Fibroblast of skin of right quadriceps (primary cell): ENCODE measurements at places on chromosomes 5 and 9.

DNA sequence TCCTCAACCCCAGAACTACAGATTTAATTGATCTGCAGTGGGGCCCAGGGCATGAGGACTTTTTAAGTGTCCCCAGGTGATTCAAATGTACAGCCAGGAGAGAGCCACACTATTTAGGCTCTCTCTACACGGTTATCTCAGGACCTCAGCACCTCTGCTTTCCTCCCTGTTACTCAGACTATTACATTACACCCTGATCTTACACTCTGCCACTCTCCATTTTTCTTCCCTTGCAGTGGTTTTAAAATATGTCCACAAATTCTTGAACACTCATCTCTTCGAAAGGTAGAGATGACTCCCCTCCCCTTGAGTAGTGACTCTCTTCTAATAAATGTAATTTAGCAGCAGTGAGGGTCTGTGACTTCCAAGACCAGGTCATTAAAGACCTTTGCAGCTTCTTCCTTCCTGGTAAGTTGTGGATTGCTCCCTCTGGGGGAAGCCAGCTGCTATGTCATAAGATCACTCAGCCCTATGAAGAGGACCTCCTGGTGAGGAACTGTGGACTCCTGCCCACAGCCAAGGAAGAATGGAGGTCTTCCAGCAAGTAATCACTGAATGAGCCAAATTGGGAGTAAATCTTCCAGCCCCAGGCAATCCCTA lies 87.5 kb upstream of the SSBP2 start:
- peak; percentile 43 for DNase-seq

GRCh38 chr5:93588352-93589151 lies 5.5 kb downstream of the NR2F1 start:
- no peak for DNase-seq

DNA sequence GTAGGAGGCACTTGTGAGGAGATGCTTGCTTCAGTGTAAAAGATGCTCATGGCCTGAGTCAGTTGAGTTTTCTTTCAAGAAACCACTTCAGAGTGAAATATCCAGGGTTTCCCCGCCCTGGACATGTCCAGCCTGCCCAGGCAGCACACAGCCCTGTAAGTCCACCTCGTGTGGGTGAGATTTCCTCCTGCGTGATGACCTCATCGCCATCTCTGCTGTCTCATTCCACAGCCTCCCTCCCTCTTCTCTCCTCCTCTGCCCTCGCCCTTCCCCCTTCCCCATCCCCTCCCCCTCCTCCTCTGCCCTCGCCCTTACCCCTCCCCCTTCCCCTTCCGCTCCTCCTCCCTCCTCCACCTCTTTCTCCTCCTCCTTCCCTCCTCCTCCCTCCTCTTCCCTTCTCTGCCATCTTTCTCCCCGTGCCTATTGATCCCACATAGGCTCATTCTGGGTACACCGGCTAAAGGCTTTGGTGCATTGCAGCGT lies 34.0 kb upstream of the NCS1 start:
- peak; percentile 86 for DNase-seq

DNA sequence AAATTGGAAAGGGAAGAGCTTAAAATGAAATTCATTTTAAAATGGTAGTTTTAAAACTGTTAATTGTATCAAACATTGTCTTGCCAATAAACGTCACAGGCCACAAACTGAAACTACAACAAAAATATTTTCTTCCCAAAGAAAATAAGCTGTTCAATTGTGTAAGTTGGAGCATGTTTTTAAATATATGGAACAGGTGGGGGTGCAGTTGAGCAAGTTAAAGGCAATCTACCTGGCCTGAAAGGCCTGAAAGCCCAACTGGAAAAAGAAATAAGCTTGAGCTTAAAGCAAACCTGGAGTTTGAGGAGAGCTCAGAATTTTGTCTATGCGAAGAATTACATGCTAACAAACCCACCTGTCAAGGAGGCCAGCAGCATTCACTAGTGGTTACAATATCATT lies 439.5 kb downstream of the ACTL7B start:
- no peak for DNase-seq

GRCh38 chr5:19802686-19803085 lies 185.3 kb downstream of the CDH18 start:
- DNase-seq, result no peak

GRCh38 chr9:110141227-110141793 lies 66.6 kb downstream of the C9orf152 start:
- DNase-seq, result peak; percentile 100

DNA sequence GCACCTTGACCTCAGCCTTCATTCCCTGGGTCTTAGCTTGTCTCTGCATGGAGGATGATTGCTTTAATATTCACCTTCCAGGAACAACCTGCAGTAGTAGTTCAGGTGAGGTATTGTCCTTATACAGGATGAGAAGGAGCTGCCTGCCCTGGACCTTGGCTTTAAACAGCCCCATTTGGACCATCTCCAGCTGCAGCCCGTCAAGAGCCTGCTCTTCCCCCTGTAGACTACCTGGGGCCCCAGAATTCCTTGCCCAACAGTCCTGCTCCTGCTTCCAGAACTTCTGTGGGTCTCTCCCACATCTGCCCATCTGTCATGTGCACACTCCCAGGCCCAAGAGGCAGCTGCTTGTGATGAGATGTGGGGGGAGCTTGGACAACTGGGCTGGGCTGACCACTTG lies 12.2 kb upstream of the OTP start:
- DNase-seq, result no peak

- no peak for DNase-seq
Measured at GRCh38 chr5:170576602-170577535, 73.0 kb downstream of the KCNIP1 start.

- DNase-seq, result peak; percentile 87
Measured at GRCh38 chr9:90007516-90008440, 403.0 kb downstream of the GADD45G start.

- DNase-seq, result no peak
Measured at GRCh38 chr9:135038826-135039225, 48.6 kb upstream of the OLFM1 start.

DNA sequence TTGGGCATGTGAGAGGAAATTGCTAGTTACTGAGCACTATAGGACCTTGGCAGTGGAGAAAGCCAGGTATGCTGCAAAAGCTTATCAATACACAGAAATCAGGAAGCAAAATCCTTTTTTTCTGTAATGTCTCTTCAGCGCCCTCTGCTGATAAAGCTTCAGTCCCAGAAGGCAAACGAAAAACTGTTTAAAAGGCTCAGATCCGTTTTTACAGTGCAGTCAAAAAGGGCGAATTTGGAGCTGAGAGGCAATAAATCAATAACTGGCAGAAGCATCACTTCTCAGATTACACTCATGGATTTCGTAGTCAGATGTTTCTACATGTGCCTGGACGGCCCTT lies 1.1 kb upstream of the MAN2A1 start:
- no peak for DNase-seq

GRCh38 chr5:73387149-73387591 lies 61.4 kb downstream of the FOXD1 start:
- DNase-seq, result no peak

DNA sequence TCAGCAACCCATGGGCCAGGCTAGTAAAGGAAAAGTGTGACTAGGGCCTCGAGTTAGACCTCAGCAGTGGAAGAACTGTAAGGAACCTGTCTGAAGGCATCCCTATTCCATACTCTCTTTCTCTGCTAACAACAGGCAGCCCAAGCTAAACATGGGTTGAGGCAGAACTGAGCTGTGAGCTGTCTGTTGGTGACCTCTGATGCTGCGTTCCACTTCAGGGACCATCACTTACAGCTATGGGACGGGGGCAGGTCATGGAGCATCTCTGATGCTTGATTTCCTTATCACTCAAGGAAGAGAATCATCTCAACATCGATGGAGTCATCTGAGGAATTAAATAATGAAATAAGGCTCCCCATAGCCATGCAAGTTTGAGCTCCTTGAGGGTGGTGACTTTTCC lies 174.8 kb downstream of the ACTL7B start:
- DNase-seq, result no peak

GRCh38 chr5:102307232-102307631 lies 11.1 kb upstream of the SLCO4C1 start:
- no peak for DNase-seq

DNA sequence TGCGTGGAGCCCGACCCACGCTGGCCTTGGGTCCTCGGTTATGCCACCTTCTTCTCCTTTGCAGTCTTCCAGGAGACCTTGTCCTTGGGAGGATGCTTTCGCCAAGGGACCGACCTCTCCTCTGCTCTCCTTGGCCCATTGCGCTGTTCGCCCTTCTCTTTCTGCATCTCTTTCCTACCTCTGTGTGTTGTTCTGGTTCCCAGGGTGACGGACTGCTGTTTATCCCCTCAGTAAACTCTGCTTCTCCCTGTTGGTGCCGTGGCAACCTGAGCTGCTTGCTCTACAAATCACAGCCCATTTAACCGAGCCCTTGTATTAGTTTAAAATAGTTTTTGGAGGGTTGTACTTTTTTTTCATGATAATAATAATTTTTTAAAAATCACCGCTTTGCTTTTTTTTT lies 97.9 kb downstream of the DAPK1 start:
- DNase-seq, result no peak

DNA sequence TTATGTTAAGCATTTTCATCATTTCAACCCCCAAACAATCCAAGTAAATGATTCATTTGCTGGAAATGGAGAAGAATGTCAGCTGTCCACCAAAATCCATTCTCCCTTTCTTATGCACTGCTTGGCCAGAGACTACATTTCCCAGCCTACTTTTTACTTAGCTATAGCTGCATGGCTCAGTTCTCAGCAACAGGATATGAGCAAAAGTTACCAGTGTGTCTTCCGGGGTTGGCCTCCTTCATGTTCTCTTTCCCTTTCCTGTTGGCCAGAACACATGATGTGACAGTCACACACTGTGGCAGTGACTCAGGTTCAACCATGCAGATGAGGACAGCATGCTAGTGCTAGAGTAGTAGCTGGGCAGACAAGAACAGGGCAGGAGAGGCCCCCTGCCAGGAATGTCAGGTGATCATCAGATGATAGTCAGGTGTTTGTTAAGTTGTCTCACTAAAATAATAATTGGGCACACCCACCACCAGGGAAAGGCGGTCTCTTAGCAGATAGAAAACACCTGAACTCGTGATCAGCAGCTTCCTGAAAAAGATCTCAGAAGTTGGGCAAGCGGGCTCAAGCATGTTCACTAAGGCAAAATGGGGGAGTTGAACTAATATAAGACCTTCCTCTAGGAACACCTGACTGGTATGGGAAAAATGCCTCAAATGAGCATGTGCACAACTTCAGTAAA lies 12.2 kb downstream of the GPR150 start:
- DNase-seq, result peak; percentile 58

DNA sequence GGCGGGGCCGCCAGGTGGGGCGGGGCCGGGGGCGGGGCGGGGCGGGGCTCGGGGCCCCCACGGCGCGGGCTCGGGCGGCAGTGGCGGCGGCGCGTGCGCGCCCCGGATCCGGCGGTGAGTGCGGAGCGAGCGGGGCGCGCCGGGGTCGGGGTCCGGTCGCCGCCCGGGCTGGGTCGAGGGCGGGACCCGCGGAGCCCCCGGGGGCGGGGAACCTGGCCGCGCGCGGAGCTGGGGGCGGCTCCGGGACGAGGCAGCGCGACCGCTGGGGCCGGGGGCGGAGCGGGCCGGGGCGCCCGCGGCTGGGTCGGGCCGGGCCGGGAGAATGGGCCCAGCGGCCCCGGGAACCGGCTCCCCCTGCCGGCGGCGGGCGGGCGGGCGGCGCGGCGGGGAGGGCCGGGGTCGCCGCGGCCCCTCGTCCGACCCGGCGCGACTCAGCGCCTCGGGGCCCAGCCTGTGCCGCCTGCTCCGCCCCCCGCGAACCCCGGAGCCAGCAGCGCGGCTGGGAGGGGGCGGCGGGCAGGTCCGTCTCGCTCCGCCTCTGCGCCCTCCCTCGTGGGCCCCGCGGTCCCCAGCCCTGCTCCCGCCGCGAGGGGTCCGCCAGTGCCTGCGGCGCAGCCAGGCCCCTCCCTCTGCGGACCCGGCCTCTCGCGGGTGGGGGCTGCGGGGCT lies 3.1 kb downstream of the EGFL7 start:
- DNase-seq, result no peak
